ENCODE measurements at places on chromosomes 16 and 17.

DNA sequence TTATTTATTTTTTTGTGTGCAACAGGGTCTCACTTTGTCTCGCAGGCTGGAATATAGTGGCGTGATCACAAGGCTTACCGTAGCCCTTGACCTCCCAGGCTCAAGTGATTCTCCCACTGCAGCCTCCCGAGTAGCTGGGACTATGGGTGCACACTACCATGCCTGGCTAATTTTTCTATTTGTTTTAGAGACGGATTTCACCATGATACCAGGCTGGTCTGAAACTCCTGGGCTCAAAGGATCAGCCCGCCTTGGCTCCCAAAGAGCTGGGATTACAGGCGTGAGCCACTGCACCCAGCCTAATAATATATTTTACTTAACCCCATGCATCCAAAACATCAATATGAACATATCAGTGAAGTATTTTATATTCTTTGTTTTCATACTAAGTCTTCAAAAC is 2.0 kb downstream of the CCDC200 start:
- DNase-seq = no peak

GRCh38 chr17:58615768-58616659 is 75.8 kb downstream of the TEX14 start:
- no peak for DNase-seq

DNA sequence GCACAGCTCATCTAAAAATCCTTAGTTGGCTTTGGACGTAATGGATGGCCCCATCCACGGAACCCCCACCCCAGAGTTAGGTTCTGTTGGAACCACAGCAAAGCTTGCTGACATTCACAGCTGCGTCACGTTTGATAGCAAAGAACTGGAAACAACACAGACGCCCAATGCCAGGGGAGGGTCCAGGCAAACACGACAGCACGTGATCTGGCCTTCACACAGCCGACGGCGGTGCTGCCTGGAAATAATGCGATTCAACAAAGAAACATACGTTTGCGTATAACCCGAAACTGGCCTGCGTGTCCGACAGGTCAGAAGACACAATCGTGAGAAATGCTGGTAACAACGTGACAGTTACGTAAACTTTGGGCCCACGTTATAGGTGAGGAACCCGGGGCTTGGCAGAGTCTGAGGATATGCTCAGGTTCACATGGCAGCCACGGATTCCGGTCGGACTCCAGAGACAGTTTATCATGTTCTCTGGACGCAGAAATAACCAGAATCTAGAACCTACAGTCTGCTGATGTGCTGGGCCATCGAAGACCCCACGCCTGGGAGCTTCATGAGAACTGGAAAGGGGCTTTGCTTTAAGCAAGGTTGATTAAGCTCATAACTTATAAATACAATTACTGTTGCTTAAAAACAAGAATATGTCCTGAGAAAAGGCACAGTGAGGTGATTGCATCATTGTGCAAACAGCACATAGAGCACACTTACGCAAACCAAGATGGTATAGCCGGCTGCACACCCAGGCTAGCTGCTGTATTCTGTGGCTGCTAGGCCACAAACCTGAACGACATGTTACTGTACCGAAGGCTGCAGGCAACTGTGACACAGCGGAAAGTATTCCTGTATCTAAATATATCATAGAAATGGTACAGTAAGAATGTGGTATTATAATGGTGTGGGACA is 70.4 kb downstream of the RPH3AL start:
- no peak for DNase-seq

GRCh38 chr17:50203604-50204345 is 2.3 kb upstream of the COL1A1 start:
- DNase-seq = no peak

GRCh38 chr16:86191663-86192062 is 292.7 kb downstream of the IRF8 start:
- no peak for DNase-seq

DNA sequence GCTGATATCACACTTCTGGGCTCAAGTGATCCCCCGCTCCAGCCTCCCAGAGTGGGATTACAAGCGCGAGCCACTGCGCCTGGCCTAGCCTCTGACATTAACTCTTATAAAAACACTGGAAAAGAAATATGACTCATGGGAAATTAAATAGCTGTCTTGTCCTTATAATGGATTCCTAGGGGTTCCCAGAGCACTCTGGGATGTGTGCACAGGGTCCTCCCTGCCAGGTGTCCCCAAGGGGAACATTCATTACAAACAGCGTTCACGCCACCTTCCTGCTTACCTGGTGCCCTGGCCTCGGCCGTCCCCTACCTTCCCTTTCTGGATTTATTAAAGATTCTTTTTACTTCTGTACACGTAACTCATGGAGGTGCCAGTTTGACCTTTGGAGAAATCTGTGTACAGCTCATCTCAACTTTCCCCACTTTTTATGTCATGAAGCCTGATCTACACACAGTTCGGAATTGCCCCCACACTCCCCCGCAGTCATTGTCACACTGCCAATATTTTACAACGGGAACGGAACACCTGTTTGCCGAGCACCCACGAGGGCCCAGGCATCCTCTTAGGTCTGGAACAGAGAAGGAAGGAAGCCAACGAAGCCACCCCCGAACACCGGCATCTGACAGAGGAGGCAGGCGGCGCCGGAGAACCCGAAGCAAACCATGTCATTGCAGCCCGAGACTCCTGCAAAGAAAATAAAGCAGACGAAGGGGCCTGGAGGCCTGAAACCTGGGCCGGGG is 39.7 kb upstream of the MEAK7 start:
- DNase-seq = no peak

GRCh38 chr17:59516451-59516850 is 49.0 kb upstream of the DHX40 start:
- no peak for DNase-seq

- peak; percentile 27 for DNase-seq
Observed at GRCh38 chr16:27405546-27406451, 3.8 kb downstream of the IL21R start.

- no peak for DNase-seq
Observed at GRCh38 chr16:57528499-57529390, 7.6 kb downstream of the CCDC102A start.

- DNase-seq = no peak
Observed at GRCh38 chr16:2858245-2859025, 465 bp upstream of the PRSS22 start.

GRCh38 chr16:21242756-21243155 is 9.3 kb downstream of the ANKS4B start:
- DNase-seq = no peak

DNA sequence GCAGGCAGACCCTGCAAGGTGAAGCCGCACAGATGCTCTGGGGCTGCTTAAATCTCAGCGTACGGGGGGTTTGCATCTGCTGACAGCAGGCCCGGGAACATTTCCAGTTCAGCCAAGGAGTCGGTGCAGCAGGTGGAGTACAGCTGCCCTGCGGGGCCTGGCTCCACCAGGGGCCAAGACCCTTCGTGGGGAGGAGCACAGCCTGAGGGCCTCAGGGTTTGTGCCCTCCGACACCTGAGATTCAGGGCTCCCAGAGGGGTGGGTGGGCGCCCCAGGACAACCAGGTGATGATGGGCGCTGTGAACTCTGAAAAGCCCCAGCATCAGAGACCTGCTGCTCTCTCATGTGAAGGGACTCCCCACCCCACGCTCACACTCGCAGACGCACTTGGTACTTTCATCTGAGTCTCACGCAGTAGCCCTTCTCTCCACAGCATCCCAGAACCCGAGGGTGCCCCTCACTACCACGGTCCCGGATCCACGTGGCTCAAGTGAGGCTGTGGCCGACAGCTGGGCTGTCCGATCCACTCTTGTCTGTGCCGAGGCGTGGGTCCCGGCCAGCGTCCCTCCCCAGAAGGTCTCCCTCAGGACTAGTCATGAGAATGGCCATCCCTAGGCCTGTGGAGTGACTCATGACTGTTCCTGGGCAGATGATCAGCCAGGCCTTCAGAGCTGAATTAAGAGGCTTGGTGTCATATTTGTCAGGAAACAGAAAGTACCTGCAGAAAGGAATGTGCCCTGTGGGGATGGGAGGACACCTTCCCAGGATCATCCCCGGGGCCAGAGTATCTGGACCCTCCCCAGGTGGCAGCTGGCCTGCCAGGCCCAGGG is 29.6 kb downstream of the ACSF3 start:
- DNase-seq = no peak

- no peak for DNase-seq
Observed at GRCh38 chr16:67378642-67379041, 14.7 kb downstream of the TPPP3 start.

DNA sequence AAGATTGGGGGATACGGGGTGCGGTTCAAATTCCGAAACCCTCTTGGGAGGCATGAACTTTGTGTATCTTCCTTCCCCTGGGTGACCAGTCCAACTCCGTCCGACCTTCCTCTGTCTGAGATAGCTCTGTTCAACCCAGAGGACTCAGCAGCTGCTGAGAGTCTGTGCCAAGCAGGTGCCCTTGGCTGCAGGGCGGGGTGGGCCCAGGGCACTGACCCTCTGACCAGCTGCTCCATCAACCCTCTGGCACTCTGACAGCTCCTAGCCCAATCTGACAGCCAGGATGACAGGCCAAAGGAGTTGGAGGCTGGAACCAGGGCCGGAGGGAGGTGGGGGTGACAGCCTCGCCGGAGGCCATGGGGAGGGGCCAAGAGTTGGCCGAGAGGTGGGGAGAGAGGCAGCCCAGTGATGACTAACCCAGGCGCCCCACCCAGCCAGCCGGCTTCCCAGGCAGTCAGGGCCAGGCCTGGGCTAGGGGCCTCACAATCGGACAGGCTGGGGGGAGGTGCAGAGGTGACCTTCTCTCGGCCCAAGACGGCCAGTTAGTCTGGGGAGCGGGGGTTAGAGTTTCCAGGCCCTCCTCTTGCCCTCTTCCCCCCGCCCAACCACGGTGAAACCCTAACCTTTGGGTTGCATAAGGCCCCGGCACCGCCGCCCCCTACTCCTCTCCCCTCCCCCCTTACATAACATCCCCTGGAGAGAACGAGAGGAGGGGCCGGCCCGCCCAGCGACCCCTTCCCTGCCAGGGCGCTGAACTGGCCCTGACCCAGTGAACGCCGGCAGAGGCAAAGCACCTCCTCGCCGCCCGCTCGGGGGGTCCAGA is 5.0 kb upstream of the TLCD2 start:
- DNase-seq = no peak

DNA sequence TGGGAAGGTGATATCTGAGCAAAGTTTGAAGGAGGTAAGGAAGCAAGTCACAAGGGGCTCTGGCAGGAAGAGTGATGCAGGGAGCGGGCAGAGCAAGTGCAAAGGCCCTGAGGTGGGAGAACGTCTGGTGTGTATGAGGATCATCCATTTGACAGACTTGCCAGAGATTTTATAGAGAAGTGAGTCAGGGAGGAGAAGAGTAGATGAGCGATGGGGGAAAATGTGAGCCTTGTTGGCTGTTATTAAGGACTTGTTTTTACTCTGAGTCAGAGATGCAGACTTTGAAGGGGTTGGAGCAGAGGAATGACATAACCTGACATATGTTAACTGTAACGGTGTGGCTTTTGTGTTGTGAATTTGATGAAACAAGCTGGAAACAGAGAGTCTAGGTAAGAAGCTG is 3.5 kb upstream of the CLEC10A start:
- no peak for DNase-seq

GRCh38 chr17:66427134-66427533 is 124.7 kb downstream of the PRKCA start:
- no peak for DNase-seq

Measured in T-helper 9 cell (primary cell).